ENCODE measurements at places on chromosomes 12 and 14.

DNA sequence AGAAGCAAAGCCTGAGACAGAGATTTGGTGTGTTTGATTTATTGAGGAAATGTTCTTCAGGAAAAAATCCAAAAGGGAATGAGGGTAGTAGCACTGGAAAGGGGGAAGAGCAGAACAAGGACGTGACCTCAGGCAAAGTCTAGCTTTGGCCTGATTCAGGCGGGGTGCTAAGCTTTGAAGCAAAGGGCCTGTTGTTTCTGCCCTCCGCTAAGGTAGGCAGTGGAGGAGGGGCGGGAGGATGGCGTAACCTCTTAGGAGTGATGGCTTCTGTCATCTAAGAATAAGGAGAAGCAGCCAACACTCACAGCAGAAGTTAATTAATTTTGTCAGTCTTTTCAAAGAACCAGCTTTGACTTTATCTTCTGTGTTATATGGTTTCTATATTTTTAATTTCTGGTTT lies 20.4 kb downstream of the ABHD12B start:
- DNase-seq = no peak

DNA sequence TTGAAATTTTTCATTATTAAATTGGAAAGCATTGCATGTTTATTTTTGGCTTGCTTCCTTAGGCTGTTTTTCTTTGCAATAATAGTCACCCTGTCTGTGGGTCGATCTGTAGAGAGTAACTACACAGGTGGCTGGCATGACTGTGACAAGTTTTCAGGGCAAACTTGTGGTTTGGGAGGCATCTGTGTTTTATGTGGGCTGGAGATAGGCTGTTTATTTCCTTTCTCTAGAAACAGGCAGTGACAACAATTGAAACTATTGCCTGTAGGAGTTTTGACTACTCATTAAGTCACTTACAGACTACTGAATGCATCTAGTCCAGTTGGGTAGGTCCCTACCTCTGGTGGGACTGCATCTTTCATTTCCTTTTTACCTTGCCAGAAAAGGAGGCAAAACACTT lies 155.6 kb downstream of the DYRK2 start:
- peak; percentile 26 for DNase-seq

GRCh38 chr12:100520048-100520769 lies 46.5 kb downstream of the NR1H4 start:
- DNase-seq = no peak

- peak; percentile 52 for DNase-seq
Measured at GRCh38 chr12:56628671-56629458, 1.3 kb downstream of the BAZ2A start.

GRCh38 chr14:33475623-33476022 lies 475.3 kb downstream of the EGLN3 start:
- DNase-seq = no peak

DNA sequence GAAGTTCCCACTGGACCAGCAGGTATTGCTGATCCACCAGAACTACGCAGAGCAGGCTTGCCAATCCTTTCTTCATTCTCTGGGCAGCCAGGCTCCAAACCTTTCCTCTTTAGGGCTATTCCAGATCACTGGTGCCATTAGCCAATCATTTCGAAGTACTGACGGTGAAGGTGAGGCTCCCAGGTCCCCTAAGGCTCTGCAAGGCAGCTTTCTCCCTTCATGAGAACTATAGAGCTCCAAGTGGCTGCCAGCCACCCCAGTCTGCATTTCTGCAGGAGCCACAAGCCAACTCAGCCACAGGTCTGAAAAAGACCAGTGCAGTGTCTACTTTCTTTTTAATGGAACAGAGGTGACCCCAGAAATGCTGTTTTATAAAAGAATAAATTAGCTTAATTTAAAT lies 48.7 kb downstream of the RAB35 start:
- no peak for DNase-seq
